ENCODE measurements at places on chromosomes 16 and 17.
A peak's percentile ranks its signal among the peaks of the same experiment; 100 is the strongest.

GRCh38 chr17:34300652-34301370 lies 15.3 kb downstream of the CCL11 start:
- H3K4me3 ChIP-seq: no peak overlapping the region
- no peaks in the 10 kb centered on the region for H3K36me3 ChIP-seq
- H3K4me1 ChIP-seq: peaks cover 23% of the 10 kb centered on the region
- H3K27ac ChIP-seq: no peak overlapping the region
- no peak for DNase-seq

GRCh38 chr16:49463529-49463928 lies 89.9 kb downstream of the C16orf78 start:
- H3K4me3 ChIP-seq: peak overlapping the region; percentile 36
- H3K27me3 ChIP-seq: peaks cover 7% of the 10 kb centered on the region
- H3K4me1 ChIP-seq: peaks cover 28% of the 10 kb centered on the region
- no peaks in the 10 kb centered on the region for H3K36me3 ChIP-seq
- peak overlapping the region; percentile 57 for H3K27ac ChIP-seq
- peak; percentile 94 for DNase-seq

GRCh38 chr16:17053536-17054160 lies 417.1 kb downstream of the XYLT1 start:
- H3K27ac ChIP-seq: no peak overlapping the region
- H3K27me3 ChIP-seq: peaks cover 7% of the 10 kb centered on the region
- no peaks in the 10 kb centered on the region for H3K4me1 ChIP-seq
- no peak for DNase-seq
- no peaks in the 10 kb centered on the region for H3K36me3 ChIP-seq
- H3K4me3 ChIP-seq: no peak overlapping the region

DNA sequence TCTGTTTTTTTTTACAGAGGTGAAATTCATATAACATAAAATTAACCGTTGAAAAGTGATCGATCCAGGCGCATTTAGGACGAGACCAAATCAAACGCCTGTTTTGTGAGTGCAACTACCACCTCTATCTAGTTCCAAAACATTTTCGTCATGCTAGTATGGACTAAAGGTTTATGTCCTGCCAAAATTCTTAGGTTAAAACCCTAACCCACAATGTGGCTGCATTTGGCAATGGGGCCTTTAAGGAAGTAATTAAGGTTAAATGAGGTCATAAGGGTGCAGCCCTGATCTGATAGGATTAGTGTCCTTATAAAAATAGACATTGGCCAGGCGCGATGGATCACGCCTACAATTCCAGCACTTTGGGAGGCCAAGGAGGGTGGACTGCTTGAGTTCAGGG lies 32.8 kb upstream of the RCVRN start:
- H3K36me3 ChIP-seq: no peaks in the 10 kb centered on the region
- no peaks in the 10 kb centered on the region for H3K27me3 ChIP-seq
- no peak for DNase-seq
- H3K4me1 ChIP-seq: no peaks in the 10 kb centered on the region
- H3K4me3 ChIP-seq: no peak overlapping the region

GRCh38 chr17:47850373-47850691 lies 631 bp downstream of the SP6 start:
- H3K4me3 ChIP-seq: peak overlapping the region; percentile 55
- H3K27ac ChIP-seq: no peak overlapping the region
- H3K27me3 ChIP-seq: peaks cover 84% of the 10 kb centered on the region
- H3K4me1 ChIP-seq: peaks cover 27% of the 10 kb centered on the region
- H3K36me3 ChIP-seq: no peaks in the 10 kb centered on the region

- peaks cover 72% of the 10 kb centered on the region for H3K36me3 ChIP-seq
- peaks cover 4% of the 10 kb centered on the region for H3K4me1 ChIP-seq
- no peak overlapping the region for H3K27ac ChIP-seq
- H3K4me3 ChIP-seq: no peak overlapping the region
Observed at GRCh38 chr17:21007646-21008045, 35.2 kb downstream of the USP22 start.

DNA sequence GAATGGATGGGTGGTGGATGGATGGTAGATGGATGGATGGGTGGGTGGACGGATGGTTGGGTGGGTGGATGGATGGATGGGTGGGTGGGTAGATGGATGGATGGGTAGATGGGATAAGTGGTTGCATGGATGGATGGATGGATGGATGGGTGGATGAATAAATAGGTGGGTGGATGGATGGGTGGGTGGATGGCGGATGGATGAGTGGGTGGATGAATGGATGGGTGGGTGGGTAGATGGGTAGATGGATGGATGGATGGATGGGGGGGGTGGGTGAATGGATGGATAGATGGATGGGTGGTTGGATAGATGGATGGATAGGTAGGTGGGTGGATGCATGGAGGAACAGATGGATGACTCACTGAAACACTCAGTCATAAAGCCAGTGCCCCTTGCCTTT lies 51.0 kb upstream of the FASN start:
- DNase-seq: no peak
- no peak overlapping the region for H3K27ac ChIP-seq
- no peak overlapping the region for H3K4me3 ChIP-seq

DNA sequence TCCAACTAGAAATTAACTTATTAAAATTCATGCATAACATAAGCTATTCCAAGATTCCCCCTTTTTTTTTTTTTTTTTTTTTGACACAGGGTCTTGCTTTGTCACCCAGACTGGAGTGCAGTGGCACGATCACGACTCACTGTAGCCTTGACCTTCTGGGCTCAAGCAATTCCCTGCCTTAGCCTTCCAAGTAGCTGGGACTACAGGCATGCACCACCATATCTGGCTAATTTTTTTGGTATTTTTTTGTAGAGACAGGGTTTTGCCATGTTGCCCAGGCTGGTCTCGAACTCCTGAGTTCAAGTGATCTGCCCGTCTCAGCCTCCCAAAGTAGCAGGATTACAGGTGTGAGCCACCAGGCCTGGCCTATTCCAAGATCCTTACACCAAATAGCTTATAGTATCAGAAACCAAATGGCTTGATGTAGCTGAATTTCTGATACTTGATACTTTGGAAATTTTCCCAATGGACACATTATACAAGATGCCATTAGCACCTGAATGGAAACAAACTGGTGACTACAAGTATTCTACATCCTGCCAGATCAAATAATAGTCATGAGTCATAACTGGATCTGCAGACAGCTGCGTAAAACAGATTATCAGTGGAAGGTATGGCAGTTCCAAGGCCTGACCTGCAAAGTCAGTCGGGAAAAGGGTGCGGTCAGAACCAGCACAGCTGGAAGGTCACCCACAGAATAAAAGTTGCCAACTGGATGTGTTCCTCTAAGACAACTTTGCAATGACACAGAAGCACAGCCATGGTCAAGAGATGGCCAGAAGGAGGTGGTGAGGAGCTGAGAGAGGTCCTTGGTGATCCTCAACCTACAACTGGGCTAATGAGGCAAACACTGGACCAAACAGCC lies 14.5 kb downstream of the TUBG1 start:
- no peak for DNase-seq
- H3K27ac ChIP-seq: no peak overlapping the region
- peaks cover 1% of the 10 kb centered on the region for H3K4me1 ChIP-seq
- H3K36me3 ChIP-seq: no peaks in the 10 kb centered on the region

DNA sequence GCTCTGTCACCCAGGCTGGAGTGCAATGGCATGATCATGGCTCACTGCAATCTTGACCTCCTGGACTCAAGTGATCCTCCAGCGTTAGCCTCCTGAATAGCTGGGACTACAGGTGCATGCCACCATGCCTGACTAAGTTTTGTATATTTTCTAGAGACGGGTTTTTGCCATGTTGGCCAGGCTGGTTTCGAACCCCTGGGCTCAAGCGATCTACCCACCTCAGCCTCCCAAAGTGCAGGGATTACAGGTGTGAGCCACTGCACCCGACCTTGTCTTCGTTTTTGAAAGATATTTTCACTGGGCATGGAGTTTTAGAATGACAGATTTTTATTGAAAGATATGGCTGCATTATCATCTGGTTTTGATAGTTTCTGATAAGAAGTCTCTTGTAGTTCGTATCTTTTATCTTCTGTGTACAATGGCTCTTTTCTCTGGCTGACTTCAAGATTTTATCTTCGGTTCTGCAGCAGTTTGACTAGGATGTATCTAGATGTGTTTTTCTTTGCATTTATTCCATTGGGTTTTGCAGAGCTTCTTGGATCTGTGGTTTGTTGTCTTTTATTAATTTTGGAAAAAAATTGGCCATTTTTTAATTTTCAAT lies 14.6 kb downstream of the ADGRG5 start:
- DNase-seq: no peak
- H3K4me1 ChIP-seq: no peaks in the 10 kb centered on the region
- H3K36me3 ChIP-seq: peaks cover 20% of the 10 kb centered on the region
- H3K27ac ChIP-seq: no peak overlapping the region
- H3K4me3 ChIP-seq: no peak overlapping the region
- no peaks in the 10 kb centered on the region for H3K27me3 ChIP-seq

DNA sequence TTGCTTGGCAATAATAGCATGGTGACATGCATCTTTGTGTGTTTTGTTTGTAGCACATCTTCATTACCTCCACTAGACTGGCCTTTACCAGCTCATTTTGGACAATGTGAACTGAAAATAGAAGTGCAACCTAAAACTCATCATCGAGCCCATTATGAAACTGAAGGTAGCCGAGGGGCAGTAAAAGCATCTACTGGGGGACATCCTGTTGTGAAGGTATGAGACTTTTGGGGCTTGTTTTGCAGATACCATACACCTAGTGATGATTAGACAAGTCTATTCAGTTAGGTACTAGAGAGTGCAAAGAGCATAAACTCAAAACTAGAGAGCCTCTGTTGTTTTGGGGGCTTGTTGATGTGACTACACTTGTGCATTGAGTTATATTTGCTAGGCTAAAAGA lies 41.2 kb downstream of the NFATC3 start:
- DNase-seq: no peak
- H3K27ac ChIP-seq: peak overlapping the region; percentile 4
- H3K27me3 ChIP-seq: no peaks in the 10 kb centered on the region
- H3K4me1 ChIP-seq: peaks cover 37% of the 10 kb centered on the region
